ENCODE measurements at places on chromosomes 2 and 18.

- peak; percentile 38 for DNase-seq
Observed at GRCh38 chr2:27832396-27832795, 57.8 kb downstream of the RBKS start.

DNA sequence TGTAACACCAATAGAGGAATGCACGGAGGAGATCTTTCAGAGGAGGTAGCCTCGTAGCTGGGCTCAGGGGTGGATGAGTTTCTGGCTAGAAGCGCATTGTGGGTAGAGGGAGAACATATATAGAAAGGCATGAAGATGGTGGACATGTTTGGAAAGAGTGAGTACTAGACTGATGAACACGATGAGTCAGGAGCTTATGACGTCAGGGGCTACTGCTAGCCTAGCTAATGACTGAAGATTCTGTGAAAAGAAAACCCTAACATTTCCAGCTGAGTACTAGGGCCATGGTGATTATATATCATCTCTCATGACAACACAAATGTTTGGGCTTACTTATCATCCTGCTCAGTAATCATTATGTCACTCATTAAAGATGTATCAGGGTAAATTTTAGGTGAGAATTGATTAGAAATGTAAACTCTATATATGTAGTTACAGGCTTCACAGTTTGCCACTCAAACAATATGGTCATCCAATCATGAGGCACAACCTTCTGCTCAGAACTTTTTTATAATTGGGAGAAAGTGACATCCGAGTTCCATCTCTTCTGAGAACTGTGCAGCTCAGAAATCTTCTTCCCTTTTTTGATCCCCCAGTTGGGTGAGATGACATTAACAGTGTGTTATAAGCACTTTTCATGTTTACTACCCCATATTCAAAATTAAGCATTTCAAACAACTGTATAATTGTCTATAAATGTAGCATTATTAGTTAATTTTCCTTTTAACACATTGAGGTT lies 22.2 kb upstream of the IL1RN start:
- no peak for DNase-seq

GRCh38 chr2:32222966-32223365 lies 41.7 kb downstream of the NLRC4 start:
- DNase-seq = no peak

- no peak for DNase-seq
Observed at GRCh38 chr18:12776821-12777471, 74.1 kb downstream of the PSMG2 start.

GRCh38 chr18:76384114-76384790 lies 110.8 kb downstream of the ZNF516 start:
- no peak for DNase-seq

DNA sequence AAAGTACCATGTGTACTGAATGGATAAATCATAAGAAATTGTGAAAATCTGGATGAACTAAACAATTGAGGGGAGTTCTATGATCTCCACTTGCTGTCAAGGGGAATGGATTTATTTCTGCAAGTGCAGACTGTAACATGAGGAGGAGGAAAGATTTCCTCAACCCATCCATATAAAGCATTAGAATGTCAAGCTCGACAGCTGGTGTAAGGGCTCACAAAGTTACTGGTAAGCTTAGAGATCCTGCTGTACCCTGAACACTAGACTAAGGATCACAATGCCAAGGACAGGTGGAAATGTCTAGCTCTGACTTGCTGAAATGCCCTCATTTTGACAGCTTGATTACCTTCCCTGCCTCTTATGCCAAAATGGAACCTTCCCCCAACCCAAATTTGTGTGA lies 125.3 kb downstream of the TCF4 start:
- DNase-seq = no peak

DNA sequence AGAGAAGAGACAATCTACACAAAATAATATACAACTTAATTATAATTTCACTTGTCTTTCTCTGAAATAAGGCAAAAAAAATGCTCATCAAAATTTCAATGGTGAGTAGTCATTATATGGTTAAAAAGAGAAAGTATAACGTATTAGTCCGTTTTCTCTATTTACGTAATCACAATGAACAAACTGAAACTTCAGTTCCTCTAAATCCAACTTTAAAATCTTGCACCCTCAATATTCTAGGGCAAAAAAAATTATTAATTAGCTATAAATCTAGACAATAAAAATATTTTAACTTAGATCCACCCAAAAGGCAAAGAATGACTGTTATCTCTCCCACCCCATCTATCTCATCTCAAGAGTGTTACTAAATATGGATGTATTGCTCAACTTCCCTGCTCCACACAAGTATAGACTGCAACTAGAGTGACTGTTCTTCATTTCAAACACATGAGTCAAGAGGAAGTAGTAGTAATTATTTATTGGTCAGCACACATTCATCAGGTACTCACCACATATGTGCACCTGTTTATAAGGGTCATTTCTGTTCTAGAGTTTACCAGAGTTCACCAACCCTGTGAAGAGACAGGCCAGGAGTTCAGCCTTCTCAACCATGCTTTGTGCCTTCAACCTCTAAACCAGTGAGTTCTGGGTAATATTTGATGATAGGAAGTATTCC lies 36.4 kb downstream of the STK39 start:
- DNase-seq = peak; percentile 70

DNA sequence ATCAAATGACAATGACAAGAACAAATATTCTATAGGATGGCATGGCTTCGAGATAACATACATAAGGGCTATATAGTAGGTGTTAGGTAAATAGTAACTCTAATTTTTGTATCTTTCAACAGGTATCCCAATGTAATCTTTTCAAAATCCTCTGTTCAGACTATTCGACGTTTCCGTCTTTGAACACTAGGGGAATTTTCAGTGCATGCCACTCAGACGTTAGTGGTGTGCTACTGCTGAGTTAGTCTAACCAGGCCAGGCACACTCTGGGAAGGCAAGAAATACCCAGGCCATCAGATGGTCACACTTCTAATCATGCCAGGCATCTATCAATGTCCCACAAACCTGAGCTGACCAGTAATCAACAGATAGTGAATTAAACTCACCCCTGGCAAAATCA lies 14.6 kb upstream of the CREG2 start:
- no peak for DNase-seq

GRCh38 chr2:40719414-40719813 lies 267.5 kb upstream of the SLC8A1 start:
- DNase-seq = no peak

- DNase-seq = no peak
Observed at GRCh38 chr2:120224256-120224655, 1.1 kb upstream of the TMEM185B start.

GRCh38 chr2:7703543-7704144 lies 786.4 kb downstream of the RNF144A start:
- DNase-seq = no peak

DNA sequence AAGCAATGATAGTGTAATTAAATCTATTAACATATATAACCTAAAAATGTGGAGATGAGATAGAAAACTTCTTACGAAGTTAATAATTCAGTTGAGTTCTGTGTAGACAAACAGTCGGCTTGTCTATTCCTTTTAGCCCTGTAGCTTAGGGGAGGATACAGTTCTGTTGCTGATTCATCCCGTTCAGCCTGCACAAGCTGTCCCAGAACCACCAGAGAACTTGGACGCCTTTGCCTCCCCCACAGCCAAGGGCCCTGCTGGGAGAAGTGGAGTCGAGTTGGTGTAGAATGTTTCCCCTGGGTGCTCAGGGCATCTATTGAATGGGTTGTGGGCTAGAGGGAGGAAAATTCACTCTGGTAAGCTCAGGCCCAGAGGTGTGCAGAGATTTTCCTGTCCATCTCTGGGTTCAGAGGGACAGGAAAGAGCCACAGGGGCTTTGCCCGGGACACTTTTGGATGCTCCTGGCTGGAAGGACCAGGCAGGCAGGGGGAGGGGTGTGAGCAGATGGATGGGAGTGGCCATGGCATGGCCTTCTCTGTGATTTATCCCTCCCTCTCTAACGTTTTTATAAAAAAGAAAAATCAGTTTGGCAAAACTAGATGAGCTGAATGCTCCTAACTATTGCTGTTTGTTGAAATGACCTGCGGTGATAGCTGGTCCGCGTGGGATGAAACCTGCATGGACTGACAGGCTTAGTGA lies 42.8 kb upstream of the GALR1 start:
- no peak for DNase-seq

DNA sequence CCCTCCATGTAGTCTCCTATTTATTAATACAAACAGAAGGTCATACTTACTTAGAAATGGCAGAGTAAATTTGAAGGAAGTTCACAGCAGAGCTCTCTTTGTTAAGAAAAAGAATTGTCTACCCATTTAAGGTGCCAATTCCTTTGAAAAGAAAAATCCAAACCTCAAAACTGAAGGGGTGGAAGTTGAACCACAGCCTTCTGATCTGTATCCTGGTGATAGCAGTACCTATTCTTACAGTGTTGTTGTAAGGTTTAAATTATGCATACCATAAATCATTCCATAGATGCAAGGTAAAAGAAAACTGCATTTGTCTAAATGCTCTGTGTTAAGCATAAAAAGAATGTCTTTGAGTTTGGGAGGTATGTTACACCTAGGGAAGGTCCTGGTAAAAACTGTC lies 47.6 kb downstream of the COBLL1 start:
- no peak for DNase-seq

GRCh38 chr2:241877197-241877685 lies 7.7 kb downstream of the RTP5 start:
- no peak for DNase-seq

- no peak for DNase-seq
Observed at GRCh38 chr2:195508139-195508455, 148.9 kb upstream of the SLC39A10 start.

DNA sequence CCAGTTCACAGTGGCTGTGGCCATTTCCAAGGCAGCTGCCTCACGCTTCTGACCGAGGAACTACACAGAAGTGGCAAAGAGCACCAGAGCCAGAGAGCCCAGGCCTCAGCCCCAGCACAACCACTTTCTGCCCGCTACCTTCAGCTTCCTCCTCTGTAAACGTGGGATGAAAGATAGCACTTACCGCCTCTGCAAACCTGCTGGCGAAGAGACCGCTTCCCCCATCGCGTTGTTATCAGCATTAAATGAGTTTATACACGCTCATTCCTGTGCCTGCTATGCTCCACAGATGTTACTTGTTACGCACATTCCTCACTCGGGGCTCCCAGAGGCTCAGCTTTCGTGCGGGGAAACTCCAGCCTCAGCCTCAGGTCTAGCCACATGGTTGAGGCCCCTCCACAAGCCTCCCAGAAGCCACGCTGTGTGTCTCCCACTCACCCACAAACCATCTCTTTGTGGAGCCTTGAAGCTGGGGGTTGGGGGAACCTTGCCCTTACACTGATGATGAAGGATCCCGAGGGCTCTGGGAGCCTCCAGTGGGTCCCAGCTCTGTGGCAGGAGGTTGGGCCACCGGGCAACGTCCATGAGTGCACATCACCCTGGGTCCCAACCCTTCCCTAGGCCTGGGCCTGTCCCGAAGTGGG lies 63.3 kb upstream of the SMAD7 start:
- peak; percentile 8 for DNase-seq

DNA sequence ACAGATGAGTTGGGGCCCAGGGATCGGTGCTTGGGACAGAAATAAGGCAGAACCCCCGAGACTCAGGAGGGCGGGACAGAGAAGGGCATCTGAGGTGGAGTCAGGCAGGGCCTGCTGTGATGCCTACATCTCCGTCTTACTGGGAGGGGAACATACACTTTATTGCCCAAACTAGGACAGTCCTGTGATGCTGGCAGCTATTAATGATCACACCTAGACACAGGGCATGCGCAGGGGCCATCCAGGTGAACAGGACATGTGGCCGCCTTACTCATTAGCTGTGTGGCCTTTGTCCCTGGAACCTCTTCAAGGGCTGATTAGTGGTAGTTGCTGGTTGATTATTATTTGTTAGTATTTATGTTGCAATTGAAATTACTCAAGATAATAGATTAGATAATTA lies 33.2 kb downstream of the MLPH start:
- DNase-seq = no peak

GRCh38 chr2:66872986-66873754 lies 438.2 kb downstream of the MEIS1 start:
- no peak for DNase-seq

- DNase-seq = no peak
Observed at GRCh38 chr2:19542796-19543662, 184.6 kb upstream of the OSR1 start.

DNA sequence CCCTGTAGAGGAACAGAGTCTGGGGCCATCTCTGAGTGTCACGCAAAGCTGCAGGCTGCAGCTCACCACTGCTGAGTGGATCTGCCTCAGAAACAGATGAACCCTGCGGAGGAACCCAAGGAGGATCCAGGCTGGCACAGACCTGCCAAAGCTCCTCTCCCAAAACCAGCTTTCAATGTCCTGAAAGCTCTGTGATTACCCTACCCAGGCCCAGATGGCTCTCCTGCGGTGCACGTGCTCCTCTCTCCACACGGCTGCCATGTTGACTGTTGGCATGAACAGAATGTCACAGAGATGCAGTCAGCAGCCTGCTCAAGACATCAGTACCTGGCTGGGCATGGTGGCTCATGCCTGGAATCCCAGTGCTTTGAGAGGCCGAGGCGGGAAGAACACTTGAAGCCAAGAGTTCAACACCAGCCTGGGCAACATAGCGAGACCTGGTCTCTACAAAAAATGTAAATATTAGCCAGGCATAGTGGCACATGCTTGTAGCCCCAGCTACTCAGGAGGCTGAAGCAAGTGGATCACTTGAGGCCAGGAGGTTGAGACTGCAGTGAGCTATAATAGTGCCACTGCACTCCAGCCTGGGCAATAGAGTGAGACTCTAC lies 216.8 kb downstream of the MGAT5 start:
- DNase-seq = no peak

DNA sequence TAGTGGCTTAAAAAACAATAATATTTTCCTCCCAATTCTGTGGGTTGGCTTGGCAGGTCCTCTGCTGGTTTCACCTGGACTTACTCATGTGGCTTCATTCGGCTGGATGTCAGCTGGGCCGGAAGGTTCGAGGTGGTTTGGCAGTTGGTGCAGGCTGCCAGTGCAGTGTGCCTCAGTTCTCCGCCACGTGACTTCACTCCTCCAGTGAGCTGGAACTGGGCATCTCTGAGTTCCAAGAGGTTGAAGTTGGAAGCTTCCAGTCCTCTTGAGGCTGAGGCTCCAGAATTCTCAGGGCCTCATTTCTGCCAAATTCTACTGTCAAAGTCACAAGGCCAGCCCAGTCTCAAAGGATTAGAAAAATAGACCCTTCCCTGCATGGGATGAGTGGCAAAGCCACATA lies 83.4 kb upstream of the B3GNT7 start:
- no peak for DNase-seq

- no peak for DNase-seq
Observed at GRCh38 chr2:161241894-161242293, 66.3 kb upstream of the PSMD14 start.

GRCh38 chr18:72107647-72108383 lies 436.3 kb downstream of the CBLN2 start:
- DNase-seq = no peak

DNA sequence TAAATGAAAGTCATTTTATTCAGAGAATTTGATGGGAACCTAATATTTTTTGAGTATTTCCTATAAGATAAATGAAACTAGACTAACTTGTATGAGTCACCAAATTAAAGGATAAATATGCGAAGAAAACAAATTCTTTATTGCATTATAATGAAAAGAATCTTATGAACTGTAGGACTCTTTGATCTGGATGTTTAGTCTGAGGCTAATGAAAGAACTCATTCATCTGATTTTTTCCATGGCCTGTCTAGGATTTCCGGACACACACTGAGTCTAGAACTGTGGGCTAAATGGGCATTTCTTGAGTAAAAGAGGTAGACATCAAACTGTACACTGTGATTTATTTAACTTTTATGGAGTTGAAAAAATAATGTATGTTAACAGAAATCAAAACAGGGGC lies 43.0 kb downstream of the ZNF519 start:
- no peak for DNase-seq

- DNase-seq = peak; percentile 21
Observed at GRCh38 chr2:96374211-96374951, 38.8 kb downstream of the NCAPH start.

Data from KBM-7 (cell line).